ENCODE measurements at places on chromosomes 1 and 21.

DNA sequence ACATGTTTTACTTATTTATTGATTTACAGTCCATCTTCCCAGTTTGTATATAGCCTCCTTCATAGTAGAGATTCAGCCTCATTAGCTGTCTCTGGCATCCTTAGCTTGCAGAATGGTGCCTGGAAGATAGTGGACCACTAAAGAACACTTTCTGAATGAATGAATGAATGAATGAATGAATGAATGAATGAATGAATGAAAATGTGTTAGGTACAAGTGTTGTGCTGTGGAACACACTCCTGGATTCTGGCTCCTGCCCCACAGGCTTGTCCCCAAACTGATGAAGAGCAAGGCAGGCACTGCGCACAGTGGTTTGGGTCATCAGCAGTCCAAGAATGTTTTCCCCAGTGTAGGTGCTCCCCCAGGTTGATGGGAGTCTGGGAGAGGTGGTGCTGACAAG is 159.4 kb downstream of the ST6GALNAC5 start:
- no peak for DNase-seq

GRCh38 chr1:17207046-17207445 is 2.1 kb downstream of the PADI1 start:
- DNase-seq = no peak

- DNase-seq = no peak
These were observed 1.4 kb downstream of the LDLRAP1 start for GRCh38 chr1:25544819-25545218.

GRCh38 chr1:234509457-234510328 is 30.7 kb upstream of the TARBP1 start:
- DNase-seq = no peak

DNA sequence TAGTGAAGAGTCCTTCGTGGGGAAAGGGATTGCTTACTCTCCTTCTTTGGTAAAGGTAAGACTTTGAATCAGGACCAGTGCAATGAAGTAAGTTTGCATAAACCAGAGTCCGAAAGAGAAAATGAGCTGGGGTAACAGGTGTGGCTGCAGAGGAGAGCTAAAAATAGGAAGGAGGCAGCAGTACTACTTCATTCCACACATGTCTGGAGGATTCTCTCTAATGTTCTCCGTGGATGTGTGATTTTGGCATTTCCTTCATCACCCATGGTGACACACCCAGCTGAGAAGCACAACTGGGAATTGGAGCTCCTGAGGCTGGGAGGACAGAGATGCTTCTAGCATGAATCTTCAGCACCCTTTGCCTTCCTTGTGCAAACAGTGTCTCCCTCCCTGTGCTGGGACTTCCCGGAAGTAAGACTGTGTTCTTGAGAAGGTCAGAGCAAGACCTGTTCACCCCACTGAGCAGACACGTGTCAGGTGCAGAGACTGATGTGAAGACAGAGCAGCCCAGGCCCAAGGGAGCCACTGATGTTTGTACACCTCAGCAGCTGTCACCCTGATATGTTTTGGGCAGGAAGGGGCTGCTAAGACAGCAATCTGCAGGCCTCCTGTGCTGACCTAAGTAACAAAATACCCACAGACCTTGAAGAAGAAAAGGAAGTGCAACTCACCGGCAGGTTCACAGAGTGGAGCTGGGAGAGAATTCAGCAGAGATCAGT is 13.3 kb downstream of the FCRL1 start:
- no peak for DNase-seq

- DNase-seq = no peak
These were observed 16.5 kb upstream of the MPZL1 start for GRCh38 chr1:167705250-167705649.

- no peak for DNase-seq
These were observed 9.9 kb downstream of the PHTF1 start for GRCh38 chr1:113749402-113749801.

- no peak for DNase-seq
These were observed 750.9 kb upstream of the B3GALT2 start for GRCh38 chr1:193937308-193937707.

GRCh38 chr1:219792337-219793021 is 135.9 kb downstream of the SLC30A10 start:
- no peak for DNase-seq

- no peak for DNase-seq
These were observed 1.3 kb upstream of the RC3H1 start for GRCh38 chr1:174023440-174023839.

GRCh38 chr1:241308471-241308870 is 48.5 kb downstream of the RGS7 start:
- no peak for DNase-seq

GRCh38 chr1:245797592-245798348 is 643.0 kb downstream of the KIF26B start:
- DNase-seq = no peak

GRCh38 chr1:200981278-200981677 is 42.2 kb downstream of the KIF21B start:
- no peak for DNase-seq
